Right cardiac atrium (tissue), 5 donors: ENCODE measurements at places on chromosomes 2 and 18. TPM values are rescaled to one million over a fixed set of nuclear protein-coding genes. Genes with fewer than 3 reads are reported as not detected.
A peak's percentile ranks its signal among the peaks of the same experiment; 100 is the strongest.

GRCh38 chr18:44725300-44726058 is 44.8 kb downstream of the SETBP1 start:
- peak; percentile 69 for DNase-seq

- no peak for DNase-seq
These were observed 365.9 kb downstream of the CELF4 start for GRCh38 chr18:37199741-37200140.

DNA sequence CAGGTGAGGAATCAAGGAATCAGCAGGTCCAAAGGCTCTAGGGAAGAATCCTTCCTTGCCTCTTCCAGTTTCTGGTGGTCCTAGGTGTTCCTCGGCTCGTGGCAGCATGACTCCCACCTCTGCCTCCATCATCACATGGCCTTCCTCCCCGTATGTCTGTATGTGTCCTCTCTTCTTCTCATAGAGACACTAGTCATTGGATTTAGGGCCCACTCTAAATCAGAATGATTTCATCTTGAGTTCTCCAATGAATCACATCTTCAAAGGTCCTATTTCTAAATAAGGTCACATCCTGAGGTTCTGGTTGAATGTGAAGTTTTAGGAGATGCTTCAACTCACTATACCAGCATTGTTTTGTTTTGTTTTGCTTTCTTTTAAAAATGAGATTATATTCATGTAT is 11.1 kb upstream of the AGFG1 start:
- no peak for DNase-seq

DNA sequence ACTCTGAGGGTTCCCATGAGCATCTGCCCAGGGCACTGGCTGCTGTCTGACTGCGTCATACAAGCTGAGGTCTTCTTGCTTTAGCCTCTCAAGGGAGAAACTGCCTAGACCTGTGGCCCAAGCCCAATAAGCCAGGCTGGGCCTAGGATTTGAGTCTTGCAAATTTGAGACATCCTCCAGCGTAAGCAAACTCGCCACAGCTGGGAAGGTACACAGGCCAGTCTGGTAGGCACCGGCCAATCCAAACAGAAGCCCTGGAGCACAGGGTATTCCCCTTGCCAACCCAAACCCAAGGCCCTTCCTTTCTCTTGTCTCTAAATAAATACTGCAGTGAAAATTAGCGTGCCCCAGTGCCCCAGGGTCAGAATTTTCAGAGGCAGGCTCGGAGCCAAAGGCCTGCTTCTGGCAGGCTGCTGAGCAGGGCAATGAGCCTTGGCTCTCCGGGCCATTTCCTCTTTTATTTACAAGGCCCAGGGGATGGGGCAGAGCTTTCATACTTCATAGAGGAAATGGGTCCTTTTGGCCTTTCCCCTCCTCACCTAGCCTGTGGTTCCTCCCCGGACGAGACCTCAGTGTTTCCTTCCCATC is 33.3 kb downstream of the POLR1A start:
- peak; percentile 93 for DNase-seq

- DNase-seq, result no peak
These were observed 2.1 kb upstream of the COL5A2 start for GRCh38 chr2:189181706-189182105.

- DNase-seq, result no peak
These were observed 58.7 kb downstream of the GBX2 start for GRCh38 chr2:236109473-236109872.

GRCh38 chr2:195395362-195395761 is 261.7 kb upstream of the SLC39A10 start:
- no peak for DNase-seq

DNA sequence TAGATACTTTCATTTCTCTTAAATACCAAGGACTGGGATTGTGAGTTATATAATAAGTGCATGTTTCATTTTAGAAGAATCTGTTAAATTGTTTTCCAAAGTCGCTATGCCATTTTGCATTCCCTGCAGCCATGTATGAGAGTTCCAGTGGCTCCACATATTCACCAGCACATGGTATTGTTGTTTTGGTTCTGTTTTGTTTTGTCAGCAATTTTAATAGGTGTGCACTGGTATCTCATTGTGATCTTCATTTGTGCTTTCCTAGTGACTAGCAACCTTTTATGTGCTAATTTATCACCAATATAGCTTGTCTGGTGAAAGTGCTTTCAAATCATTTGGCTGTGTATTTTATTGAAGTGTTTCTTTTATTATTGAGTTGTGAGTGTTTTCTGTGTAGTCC is 278.9 kb downstream of the ZNF516 start:
- DNase-seq, result no peak

DNA sequence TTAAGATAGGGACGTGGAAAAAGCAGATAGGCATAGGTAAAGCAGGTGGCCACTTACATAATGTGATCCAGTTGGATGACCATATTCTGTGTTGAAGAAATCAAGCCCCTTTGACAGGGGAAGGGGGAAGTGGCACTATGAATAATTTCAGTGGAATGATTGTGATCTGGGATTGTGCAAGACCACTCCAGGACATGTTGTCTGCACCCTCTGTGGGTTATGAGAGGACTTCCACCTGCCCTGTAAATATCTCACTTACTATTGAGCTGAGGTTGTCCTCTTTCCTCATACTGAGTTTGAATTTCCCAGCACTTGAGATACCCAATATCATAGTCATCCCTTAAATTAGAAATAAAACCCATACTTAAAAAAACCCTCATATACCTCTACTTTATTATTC is 220.7 kb downstream of the IRS1 start:
- DNase-seq, result no peak

DNA sequence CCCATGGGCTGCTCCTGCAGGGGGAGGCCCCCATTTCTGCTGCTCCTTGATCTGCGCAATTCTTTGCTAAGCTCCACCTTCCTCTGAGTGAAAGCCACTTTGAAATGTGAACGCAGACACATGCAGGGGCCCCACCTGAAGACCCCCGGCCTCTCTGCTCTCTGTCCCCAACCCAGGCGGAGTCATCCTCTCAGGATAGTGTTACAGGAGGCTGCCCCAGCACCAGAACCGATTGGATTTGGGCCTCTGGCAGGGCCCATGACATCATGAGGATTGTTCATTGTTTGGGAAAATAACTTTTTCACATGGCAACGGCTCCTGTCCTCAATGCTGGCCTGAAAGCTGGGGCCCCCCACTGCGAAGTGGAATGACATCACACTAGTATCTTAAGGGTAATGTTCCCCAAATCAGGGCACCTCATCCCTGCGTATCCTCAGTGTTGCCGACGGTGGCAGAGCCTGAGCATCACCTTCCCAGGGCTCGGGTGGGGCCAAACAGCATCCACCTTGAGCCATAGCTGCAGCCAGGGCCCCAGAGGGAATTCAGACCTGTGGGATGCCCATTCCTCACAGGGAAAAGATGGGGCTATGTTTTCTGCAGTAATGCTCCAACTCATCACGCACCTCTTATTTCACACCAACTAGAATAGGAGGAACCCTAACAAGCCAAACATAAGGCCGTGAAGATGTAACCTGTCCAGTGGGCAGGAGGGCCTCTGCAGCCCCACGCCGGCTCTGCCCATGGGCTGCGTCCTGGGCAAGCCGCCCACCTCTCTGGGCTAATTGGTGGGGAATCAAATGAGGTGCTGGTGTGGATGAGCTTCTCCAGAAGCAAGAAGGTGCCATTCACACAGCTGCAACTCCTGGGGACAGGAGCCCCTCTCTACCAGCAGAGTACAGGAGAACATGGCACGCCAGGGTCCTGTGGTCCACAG is 2.7 kb upstream of the ERFE start:
- peak; percentile 47 for DNase-seq

GRCh38 chr2:127219171-127220070 is 678 bp downstream of the CYP27C1 start:
- peak; percentile 32 for DNase-seq

DNA sequence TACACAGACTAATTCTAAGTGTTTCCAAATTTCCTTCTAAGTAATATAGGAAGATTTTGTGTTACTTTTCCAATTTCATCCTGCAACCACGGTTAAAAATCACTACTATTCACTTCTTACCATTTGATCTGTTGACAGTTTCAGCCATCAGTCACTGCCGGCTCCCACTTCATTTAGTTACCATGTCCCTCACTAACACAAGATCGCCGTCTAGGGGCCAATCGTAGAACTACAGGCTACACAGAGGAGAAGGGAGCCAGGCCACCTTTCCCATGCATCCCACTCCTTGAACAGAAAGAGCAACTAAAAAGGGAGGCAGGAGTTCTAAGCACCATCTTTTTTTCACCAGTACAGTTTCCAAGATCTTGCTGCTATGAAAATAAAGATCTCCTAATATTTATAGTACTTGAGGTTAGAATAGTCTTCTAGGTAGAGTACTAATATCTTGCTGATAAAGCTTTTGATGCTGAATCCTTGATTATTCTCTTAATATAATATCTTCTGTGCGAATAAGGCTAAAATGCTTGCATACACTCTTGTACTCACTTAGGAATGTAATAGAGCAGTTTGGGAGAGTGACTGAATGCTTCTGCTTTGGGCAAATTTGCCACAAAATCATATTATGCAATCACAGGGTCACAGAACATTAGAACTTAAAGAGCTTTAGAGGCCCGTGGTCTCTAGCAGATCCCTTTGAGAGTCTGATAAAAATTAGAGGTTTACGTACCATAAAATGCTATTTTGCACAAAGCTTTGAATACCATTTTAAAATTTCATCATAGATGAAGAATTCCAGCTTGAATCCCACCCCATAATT is 39.5 kb upstream of the CYP1B1 start:
- DNase-seq, result peak; percentile 93

DNA sequence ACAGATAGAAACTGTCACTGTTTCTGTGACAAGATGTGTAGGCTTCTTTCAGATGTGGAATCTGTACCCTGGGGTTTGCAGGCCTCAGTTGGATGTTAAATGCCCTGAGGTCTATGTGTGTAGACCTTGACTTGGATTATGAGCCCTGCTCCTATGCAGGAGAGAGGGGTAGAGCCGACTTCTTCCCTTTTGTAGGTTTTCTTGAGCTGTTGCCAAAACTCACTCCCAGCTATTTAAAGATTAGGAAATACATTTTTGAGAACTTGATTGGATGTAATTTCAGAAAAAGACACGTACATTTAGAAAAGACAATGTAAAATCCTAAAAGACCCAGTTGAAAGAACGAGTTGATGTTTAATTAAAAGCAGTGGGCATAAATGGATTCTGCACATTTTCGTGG is 374.8 kb downstream of the SLC4A3 start:
- DNase-seq, result no peak

- DNase-seq, result peak; percentile 83
These were observed 32.8 kb downstream of the TTC32 start for GRCh38 chr2:19868701-19869580.

- DNase-seq, result no peak
These were observed 46.6 kb downstream of the USP40 start for GRCh38 chr2:233519787-233520611.

DNA sequence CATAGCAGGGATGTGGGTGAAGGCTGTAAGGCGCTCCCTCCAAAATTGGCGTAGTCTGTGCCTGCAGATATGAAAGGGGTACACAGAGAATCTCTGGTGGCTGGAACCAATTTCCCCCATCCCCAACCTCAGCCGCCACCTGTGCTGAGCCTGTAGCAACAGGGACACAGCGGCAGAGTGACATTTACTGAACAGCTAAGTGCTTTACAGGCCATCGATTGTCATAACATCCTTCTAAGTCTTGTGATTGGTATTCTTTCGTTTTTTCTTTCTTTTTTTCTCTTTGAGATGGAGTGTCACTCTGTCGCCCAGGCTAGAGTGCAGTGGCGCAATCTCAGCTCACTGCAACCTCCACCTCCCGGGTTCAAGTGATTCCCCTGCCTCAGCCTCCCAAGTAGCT is 12.2 kb upstream of the EFHD1 start:
- no peak for DNase-seq

GRCh38 chr2:101388232-101388631 is 929 bp upstream of the CREG2 start:
- DNase-seq, result no peak

The BOLL gene
- polyA plus RNA-seq, result 0.11 TPM

The CD8B2 gene
- not detected for polyA plus RNA-seq

The FAHD2B gene
- polyA plus RNA-seq, result 21.0 TPM

The IL1B gene
- polyA plus RNA-seq, result 0.70 TPM

The ALPP gene
- polyA plus RNA-seq, result not detected

The FSIP2 gene
- polyA plus RNA-seq, result 0.14 TPM

The CD207 gene
- 0.18 TPM for polyA plus RNA-seq

The DIS3L2 gene
- 11.0 TPM for polyA plus RNA-seq

The SIX2 gene
- polyA plus RNA-seq, result 0.77 TPM

The ZDBF2 gene
- 1.9 TPM for polyA plus RNA-seq

The UPP2 gene
- polyA plus RNA-seq, result not detected

The RBM44 gene
- polyA plus RNA-seq, result 0.20 TPM

The APOB gene
- polyA plus RNA-seq, result 3.6 TPM
